ENCODE measurements at places on chromosomes 16 and 17.
A peak's percentile ranks its signal among the peaks of the same experiment; 100 is the strongest.

DNA sequence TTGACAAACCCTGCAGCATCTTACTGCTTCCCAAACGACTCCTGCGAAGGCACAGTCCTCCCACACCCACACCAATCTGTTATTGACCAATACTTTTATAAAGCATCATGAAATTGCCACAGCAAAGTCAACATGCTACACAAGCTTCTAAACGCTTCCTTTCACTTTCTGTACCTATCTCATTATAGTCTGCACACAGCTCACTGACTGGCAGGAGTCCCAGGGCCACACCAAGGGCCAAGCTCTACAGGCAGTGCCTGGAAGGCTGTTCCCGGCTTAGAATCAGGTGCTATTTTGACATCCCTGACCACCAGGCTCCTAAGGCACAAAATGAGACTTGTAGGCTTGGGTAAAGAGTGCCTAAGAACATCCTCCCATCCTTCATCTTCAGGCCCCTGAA, 39.5 kb downstream of the USP7 start:
- no peak for DNase-seq
- H3K4me1 ChIP-seq = peaks cover 17% of the 10 kb centered on the region
- peaks cover 65% of the 10 kb centered on the region for H3K36me3 ChIP-seq
- H3K27ac ChIP-seq = peak overlapping the region; percentile 46

DNA sequence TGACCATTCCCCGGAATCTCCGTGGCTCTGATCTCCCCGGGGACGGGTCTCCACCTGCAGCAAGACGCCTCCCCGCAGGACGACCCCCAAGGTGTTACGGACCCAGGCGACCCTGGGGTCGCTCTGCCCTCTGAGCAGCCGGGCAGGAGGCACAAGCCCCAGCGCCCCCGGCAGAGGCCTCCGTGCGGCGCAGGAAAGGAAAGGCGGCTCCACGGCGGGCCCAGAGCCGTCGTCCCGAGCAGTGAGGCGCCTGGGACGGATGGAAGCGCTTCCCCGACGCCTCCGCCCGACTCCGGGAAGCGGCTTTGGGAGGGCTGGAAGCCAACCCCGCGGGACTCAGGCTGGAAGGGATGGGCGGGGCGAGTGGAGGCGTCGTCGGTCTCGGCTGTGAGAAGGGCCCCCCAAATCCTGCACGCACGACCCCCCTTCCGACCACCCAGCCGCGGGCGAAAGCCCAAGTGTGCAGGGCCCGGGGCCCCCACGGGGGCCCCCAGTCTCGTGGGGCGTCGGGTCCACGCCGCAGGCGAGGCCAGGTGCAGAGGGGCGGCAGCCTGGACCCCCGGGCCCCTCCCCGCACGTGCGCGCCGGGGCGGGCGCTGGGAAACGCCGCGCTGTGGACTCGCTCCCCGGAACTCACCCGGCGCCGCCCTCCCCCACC, 32.7 kb upstream of the RPH3AL start:
- H3K4me1 ChIP-seq = peaks cover 53% of the 10 kb centered on the region
- peaks cover 35% of the 10 kb centered on the region for H3K27me3 ChIP-seq
- no peaks in the 10 kb centered on the region for H3K36me3 ChIP-seq

GRCh38 chr16:71263582-71263981, 25.6 kb downstream of the CMTR2 start:
- H3K4me3 ChIP-seq = no peak overlapping the region
- H3K27me3 ChIP-seq = peaks cover 4% of the 10 kb centered on the region
- no peak for DNase-seq
- H3K27ac ChIP-seq = no peak overlapping the region
- no peaks in the 10 kb centered on the region for H3K36me3 ChIP-seq
- H3K4me1 ChIP-seq = no peaks in the 10 kb centered on the region

GRCh38 chr16:87740441-87740840, 25.3 kb downstream of the KLHDC4 start:
- no peak for DNase-seq
- peaks cover 6% of the 10 kb centered on the region for H3K4me1 ChIP-seq
- H3K4me3 ChIP-seq = no peak overlapping the region
- no peaks in the 10 kb centered on the region for H3K27me3 ChIP-seq

DNA sequence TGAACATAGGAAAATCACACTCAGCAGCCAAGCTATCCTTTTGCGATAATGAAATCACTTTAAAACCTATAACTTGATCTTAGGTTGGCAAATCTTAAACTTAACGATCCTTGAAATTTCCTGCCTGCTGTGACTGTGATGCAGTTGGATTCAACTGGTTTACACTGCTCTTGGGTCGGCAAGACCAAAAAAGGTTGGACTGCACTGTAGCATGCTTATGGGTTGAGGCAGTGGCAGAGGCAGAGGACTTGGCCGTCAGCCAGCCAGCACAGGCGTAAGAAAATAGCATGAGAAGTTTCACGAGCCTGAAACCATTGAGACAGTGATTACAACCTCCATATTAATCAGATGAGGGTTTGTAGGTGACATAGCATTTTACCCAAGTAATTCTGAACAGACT, 21.4 kb downstream of the WSB1 start:
- no peaks in the 10 kb centered on the region for H3K4me1 ChIP-seq
- no peak overlapping the region for H3K27ac ChIP-seq
- no peak for DNase-seq
- no peak overlapping the region for H3K4me3 ChIP-seq

GRCh38 chr16:67240506-67240905, 6.8 kb downstream of the FHOD1 start:
- peak overlapping the region; percentile 59 for H3K27ac ChIP-seq
- no peak overlapping the region for H3K4me3 ChIP-seq
- DNase-seq = no peak
- no peaks in the 10 kb centered on the region for H3K27me3 ChIP-seq
- peaks cover 44% of the 10 kb centered on the region for H3K4me1 ChIP-seq

- H3K27me3 ChIP-seq = peaks cover 12% of the 10 kb centered on the region
- no peak overlapping the region for H3K27ac ChIP-seq
- peaks cover 20% of the 10 kb centered on the region for H3K36me3 ChIP-seq
- DNase-seq = no peak
- no peak overlapping the region for H3K4me3 ChIP-seq
Observed at GRCh38 chr17:16377941-16378341, 3.0 kb upstream of the UBB start.

- DNase-seq = no peak
- H3K27me3 ChIP-seq = peaks cover 20% of the 10 kb centered on the region
- H3K36me3 ChIP-seq = no peaks in the 10 kb centered on the region
- no peak overlapping the region for H3K27ac ChIP-seq
- H3K4me1 ChIP-seq = peaks cover 58% of the 10 kb centered on the region
Observed at GRCh38 chr16:49442805-49443204, 69.2 kb downstream of the C16orf78 start.

- H3K27ac ChIP-seq = peak overlapping the region; percentile 14
- H3K27me3 ChIP-seq = peaks cover 6% of the 10 kb centered on the region
- H3K4me1 ChIP-seq = peaks cover 12% of the 10 kb centered on the region
- peak; percentile 66 for DNase-seq
- H3K4me3 ChIP-seq = no peak overlapping the region
Observed at GRCh38 chr17:57121308-57122042, 36.4 kb downstream of the AKAP1 start.

DNA sequence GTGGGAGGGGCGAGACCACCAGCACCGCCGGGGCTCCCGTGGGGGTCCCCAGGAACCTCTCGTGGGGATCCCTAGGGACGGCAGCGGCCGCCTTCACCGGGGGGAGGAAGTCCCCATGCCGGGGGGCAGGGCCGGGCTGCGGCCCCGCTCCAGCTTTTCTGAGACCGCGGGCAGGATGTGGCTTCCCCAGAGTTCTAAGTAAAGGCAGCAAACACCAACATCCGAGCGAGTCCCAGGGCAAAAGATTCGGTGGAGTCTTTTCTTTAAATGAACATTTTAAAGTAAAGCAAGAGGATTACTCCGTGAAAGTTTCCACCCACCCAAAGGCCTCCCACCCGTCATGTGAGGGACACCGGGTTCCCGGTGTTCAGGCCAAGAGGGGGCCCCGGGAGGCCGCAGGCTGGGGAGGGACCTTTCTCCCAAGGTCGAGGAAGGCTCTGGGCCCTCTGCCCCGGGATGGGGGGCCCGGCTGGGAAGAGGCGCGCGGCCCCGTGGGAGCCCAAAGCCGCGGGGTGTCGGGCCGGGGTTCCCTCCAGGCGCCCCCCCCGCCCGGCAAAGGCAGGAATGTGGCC, 137.2 kb upstream of the RPH3AL start:
- H3K4me3 ChIP-seq = peak overlapping the region; percentile 74
- H3K36me3 ChIP-seq = no peaks in the 10 kb centered on the region
- H3K4me1 ChIP-seq = peaks cover 23% of the 10 kb centered on the region
- DNase-seq = peak; percentile 47
- no peak overlapping the region for H3K27ac ChIP-seq

DNA sequence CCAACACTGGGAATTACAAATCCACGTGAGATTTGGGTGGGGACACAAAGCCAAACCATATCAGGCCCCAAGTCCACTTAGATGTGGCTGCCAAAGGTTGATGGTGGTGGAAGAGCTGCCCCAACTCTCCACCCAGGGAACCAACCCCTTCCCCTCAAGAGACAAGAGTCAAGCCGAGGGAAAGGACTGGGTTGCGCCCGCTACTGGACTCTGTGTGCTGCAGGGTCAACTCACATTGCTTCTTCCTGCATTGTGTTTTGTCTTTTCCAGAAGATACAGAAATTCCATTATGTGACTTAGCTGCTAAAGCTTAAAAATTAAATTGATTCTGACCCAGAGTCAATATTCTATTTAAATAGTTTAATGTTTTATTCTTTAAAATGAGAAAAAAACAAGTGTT, 58.5 kb downstream of the ADAMTS18 start:
- H3K27me3 ChIP-seq = peaks cover 6% of the 10 kb centered on the region
- no peak overlapping the region for H3K27ac ChIP-seq
- H3K4me1 ChIP-seq = no peaks in the 10 kb centered on the region
- DNase-seq = no peak
- H3K4me3 ChIP-seq = no peak overlapping the region

GRCh38 chr16:68062910-68063393, 22.2 kb upstream of the NFATC3 start:
- peaks cover 6% of the 10 kb centered on the region for H3K4me1 ChIP-seq
- peaks cover 22% of the 10 kb centered on the region for H3K36me3 ChIP-seq
- DNase-seq = no peak
- H3K4me3 ChIP-seq = no peak overlapping the region
- peaks cover 2% of the 10 kb centered on the region for H3K27me3 ChIP-seq
- H3K27ac ChIP-seq = no peak overlapping the region

GRCh38 chr17:64107500-64108236, 22.3 kb downstream of the ERN1 start:
- no peak overlapping the region for H3K27ac ChIP-seq
- H3K27me3 ChIP-seq = no peaks in the 10 kb centered on the region
- H3K4me1 ChIP-seq = peaks cover 11% of the 10 kb centered on the region
- no peak for DNase-seq

GRCh38 chr16:66161942-66162341, 204.5 kb upstream of the CDH5 start:
- no peak overlapping the region for H3K4me3 ChIP-seq
- peaks cover 10% of the 10 kb centered on the region for H3K27me3 ChIP-seq
- no peak for DNase-seq
- H3K27ac ChIP-seq = no peak overlapping the region

DNA sequence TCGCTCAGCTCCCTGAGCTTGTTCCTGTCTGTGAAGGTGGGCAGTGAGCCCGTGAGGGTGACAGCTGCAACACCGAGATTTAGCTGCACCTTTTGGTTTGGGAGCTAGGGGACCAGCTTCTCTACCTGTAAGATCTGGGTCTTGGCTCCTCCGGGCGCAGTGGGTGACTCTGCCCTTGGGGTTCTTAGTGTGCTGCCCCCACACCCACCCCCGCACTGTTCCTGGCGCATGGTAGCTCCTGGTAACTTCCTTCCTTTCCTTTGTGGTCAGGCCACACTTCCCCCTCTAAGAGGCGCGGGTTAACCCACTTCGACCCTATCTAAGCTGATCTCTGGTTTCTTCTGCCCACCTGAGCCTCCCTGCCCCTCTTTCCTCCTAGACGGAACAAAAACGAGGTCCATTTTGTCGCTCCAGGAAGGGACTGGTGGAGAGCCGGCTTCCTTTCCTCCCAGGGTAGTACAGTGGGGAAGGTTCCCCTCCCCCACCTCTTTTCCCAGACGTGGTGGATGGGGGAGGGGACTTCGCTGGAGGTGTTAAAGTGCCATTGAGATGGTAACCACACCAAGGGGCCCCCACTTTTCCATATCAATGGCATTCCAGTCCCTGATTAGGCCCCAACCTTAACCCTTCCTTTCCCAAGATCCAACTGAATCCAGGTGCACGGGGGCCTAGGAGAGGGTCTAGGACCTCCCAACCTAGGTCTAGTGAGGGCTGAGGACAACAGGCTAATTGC, 4.6 kb upstream of the CLDN9 start:
- no peak overlapping the region for H3K27ac ChIP-seq
- no peak for DNase-seq
- peaks cover 60% of the 10 kb centered on the region for H3K27me3 ChIP-seq
- H3K4me1 ChIP-seq = peaks cover 47% of the 10 kb centered on the region
- peak overlapping the region; percentile 61 for H3K4me3 ChIP-seq

- no peaks in the 10 kb centered on the region for H3K36me3 ChIP-seq
- no peak overlapping the region for H3K4me3 ChIP-seq
- no peaks in the 10 kb centered on the region for H3K27me3 ChIP-seq
Observed at GRCh38 chr16:49978569-49979326, 46.3 kb upstream of the CNEP1R1 start.

DNA sequence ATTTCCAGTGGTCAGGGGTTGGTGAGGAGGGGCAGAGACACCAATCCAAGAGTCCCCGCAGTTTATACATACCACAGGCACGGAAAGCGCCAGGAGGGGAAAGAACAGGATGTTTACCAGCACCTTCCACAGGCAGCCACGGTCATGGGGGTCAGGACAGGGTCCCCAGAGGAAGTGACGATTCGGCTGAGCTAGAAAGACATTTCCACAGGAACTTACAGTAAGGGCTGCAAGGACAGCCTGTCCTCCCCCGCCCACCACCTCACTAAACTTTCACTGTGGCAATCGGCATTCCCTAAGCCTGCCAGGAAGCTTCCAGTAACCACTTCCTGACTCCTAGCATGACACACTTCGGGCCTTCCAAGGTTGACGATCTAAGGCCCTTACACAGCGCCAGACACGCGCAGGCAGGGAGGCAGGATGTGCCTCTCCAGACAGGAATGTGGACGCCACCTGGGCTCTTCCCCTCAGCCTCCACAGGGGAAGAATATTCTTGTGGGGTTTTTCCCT, 1.2 kb upstream of the MT2A start:
- H3K36me3 ChIP-seq = no peaks in the 10 kb centered on the region
- H3K27me3 ChIP-seq = peaks cover 57% of the 10 kb centered on the region
- H3K27ac ChIP-seq = peak overlapping the region; percentile 81
- peaks cover 63% of the 10 kb centered on the region for H3K4me1 ChIP-seq

- DNase-seq = no peak
- no peak overlapping the region for H3K27ac ChIP-seq
- H3K4me1 ChIP-seq = no peaks in the 10 kb centered on the region
- no peak overlapping the region for H3K4me3 ChIP-seq
Observed at GRCh38 chr16:60107437-60107836, 1373.3 kb upstream of the GOT2 start.

GRCh38 chr16:48188449-48189102, 32.8 kb upstream of the ABCC12 start:
- peaks cover 5% of the 10 kb centered on the region for H3K27me3 ChIP-seq
- peaks cover 11% of the 10 kb centered on the region for H3K4me1 ChIP-seq
- no peak overlapping the region for H3K4me3 ChIP-seq
- no peaks in the 10 kb centered on the region for H3K36me3 ChIP-seq

GRCh38 chr16:65409510-65409909, 287.6 kb upstream of the CDH11 start:
- H3K27ac ChIP-seq = no peak overlapping the region
- H3K4me3 ChIP-seq = no peak overlapping the region
- peaks cover 3% of the 10 kb centered on the region for H3K27me3 ChIP-seq
- peaks cover 11% of the 10 kb centered on the region for H3K4me1 ChIP-seq
- no peaks in the 10 kb centered on the region for H3K36me3 ChIP-seq

Measured in nephron progenitor cell (in vitro differentiated cells).